NCI-H1436 (cell line): ENCODE measurements at places on chromosomes 7 and 10.

- no peak for DNase-seq
Measured at GRCh38 chr7:132592231-132592920, 16.1 kb upstream of the PLXNA4 start.

DNA sequence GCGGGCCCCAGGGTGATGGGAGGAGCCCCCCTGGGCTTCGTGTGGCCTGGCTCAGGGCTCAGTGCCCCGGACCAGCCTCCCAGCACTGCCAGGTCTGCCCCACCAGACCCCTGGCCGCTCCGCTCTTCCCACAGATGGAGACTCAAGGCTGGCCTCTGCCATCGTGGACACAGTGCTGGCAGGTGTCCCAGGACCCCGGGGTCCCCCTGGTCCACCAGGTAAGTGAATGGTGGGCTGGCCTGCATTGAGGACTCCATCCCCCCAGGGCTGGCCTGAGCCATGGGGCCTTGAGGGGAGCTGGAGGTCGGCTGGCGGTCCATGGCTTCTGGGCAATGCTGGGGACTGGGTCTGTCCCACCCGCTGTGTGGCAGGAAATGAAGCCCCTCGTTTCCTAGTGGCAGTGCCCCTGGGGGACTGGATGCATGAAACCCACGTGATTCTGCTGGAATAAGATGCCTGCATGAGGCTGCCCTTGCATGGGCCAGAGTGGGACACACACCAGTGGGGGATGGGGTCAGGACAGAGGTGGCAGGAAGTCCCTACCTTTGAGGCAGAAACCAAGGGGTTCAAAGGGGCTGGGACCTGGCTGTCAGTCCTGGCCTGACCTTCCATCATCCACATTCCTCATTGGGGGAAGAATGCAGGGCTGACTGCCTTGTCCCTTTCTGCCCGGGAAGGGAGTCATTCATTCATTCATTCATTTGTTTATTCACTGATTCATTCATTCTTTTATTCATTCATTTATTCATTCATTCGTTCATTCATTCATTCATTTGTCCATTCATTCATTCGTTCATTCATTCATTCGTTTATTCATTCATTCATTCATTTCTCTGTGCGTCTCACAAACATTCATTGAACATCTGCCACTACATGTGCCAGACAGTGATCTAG is 81.8 kb downstream of the MYL10 start:
- no peak for DNase-seq

GRCh38 chr10:51542853-51543252 is 156.5 kb downstream of the CSTF2T start:
- DNase-seq = no peak

DNA sequence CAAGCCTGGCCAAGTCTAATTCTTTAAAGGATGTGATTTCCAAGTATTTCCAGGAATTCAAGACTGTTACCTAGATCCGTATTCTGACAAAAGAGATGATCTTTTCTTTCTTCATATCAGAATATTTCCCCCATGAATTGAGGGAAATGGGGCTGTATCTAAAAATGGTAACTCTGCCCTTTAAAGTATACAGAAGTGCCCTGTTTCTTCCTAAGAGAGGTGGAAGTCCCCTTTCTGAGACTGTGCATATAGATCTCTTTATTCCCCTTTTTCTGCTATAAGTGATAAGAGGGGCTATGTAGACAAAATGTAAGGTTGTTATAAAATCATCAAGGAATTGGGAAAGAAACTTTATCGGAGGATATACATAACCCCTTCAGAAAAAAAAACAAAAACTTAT is 287.1 kb upstream of the KAT6B start:
- DNase-seq = no peak

DNA sequence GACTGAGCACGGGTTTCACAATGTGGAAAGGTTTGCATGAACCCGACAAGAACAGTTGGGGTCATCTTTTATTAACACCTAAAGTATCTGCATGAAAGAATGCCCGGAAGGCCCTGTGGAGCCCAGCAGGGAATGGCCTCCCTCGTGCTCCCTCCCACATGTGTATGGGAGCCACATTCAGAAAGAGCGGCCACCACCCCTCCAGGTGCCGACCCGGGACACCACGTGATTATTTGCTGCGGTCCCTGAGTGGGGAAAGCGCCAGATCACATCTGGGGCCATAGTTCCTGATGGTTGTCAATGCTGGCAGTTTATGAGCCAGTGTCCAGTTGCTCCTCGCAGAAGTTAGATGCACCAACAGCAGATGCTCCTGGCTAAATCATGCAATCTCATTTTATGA is 571.4 kb downstream of the TCERG1L start:
- no peak for DNase-seq

- no peak for DNase-seq
Measured at GRCh38 chr7:131950758-131951157, 394.3 kb upstream of the PODXL start.

GRCh38 chr10:125209591-125210355 is 49.4 kb upstream of the CTBP2 start:
- no peak for DNase-seq
